ENCODE measurements at places on chromosomes 7 and 10.

DNA sequence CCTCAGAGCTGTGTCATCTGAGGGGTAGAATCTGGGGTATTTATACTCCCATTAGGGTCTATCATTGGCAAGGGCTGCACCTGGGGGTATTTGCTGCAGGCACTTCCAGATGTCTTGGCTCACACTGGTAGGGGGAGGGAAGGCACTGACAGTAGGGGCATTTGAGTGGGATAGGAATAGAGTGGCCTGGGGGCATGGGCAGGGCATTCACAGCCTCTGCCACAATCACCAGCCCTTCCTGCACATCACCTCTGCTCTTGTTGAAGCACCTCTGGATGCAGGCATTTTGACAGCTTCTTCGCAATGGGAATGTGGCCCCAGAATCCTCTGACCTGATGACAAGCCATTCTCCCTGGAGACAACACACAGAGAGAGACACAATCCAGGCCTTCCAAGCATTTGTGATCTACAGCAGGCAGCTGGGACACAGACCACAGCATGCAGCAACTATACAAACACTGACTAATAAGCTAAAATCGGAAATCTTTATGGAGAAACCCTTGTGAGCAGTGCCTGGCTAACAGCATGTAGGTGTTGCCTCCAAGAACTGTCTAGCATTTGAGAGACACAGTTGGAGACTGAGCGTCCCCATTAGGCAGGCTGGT, 178.5 kb downstream of the KCNMA1 start:
- peak; percentile 18 for ATAC-seq

GRCh38 chr10:99693933-99694583, 34.7 kb downstream of the ENTPD7 start:
- peak; percentile 66 for ATAC-seq

DNA sequence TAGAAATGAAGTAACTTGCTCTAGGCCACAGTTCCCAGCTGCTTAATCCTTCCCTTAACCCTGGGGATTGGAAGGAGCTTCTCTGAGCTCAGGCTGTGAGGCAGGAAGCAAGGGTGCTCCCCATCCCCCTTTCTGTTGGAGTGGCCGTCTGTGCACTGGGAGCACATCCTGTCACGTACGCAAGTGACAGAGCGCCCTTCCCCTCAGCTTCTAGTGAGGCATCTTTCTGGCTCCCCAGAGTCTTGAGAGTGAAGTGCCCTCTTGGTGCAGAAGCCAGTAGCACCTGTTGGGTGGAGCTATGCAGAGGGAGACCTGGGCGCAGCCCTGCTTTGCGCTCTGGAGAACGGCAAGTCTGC, 47.8 kb downstream of the SHH start:
- ATAC-seq: no peak

GRCh38 chr10:27529010-27529783, 25.1 kb downstream of the RAB18 start:
- no peak for ATAC-seq

- no peak for ATAC-seq
These were observed 27.7 kb upstream of the TLX1 start for GRCh38 chr10:101103430-101103829.

DNA sequence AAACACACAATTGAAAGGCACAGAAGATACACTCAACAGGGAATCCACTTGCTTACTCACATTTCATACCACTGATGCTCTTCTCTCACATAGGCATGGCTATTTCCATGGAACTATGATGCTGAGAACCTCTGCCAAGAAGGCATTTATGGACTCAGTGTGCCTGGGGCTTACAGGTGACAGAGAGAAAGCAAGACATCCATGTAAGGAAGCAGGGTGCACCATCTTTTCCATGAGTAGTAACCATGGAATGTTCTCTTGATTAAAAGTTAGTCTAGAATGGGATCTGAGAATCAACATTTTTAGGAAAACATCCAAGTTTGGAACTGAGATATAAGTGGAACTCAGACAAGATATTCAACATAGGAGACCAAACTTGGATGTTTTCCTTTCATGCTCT, 52.5 kb upstream of the MACC1 start:
- peak; percentile 59 for ATAC-seq

DNA sequence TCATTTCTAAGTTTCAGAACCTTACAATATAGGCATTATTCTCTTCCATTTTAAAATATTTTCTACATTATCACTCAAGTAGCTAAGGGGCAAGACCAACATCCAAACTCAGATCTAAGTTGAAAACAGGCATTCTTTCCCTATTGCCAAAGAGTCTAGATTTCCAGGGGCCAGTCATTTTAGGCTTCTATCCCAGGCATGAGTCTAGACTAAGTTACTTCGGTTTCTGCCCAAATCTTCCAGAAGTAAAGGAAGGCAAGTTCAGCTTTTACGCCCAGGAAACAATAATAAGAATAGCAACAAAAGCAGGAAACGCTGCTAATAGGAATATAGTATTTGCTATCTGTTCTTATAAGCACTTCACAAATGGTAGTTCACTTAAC, 189.9 kb downstream of the DGKI start:
- ATAC-seq: no peak

DNA sequence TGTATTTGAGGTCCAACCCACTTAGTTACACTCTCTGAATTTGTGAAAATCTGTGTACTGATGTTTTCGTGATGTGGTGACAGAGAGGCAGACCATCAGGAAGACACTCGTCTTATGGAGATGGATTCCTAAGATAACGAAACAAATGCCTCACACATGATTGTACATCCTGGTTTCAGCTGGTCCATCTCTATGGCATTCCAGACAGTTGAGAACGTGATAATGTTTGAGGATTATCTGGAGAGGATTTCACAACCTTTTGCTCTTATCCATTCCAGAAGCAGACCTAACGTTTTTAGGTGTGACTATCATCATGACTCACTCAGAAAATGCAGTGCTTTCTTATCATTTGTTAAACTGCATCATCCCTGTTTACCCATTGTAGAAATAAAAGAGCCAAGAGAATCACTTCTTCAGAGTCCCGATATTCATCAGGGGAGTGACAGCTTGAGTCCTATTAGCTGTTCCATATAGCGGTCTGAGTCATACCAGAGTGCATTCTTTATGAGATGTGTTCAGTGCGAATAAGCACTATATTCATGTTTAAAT, 74.5 kb downstream of the BMPER start:
- peak; percentile 89 for ATAC-seq
